ENCODE measurements at places on chromosomes 1 and 21. TPM values are rescaled to one million over a fixed set of nuclear protein-coding genes. Genes with fewer than 3 reads are reported as not detected.

The PPFIA4 gene
- total RNA-seq = 56.0 TPM

DNA sequence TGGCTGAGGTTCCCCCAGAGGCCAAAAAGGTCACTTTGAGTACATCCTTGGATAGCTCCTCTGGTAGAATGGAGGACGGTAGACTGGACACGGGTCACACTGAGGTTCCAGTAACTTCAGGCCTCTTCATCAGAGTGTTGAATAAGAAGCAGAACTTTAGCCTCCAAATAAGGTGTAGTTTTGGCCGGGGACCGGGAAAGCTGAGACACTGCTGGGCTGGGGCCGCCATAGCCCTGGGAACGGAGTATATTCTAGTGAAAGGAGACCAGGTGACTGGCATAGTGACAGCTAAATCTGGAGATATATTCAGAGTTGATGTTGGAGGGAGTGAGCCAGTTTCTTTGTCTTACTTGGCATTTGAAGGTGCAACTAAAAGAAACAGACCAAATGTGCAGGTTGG is 84.1 kb downstream of the EVA1C start:
- no peak for DNase-seq

GRCh38 chr1:245990315-245991022 is 516.6 kb downstream of the SMYD3 start:
- DNase-seq = no peak

DNA sequence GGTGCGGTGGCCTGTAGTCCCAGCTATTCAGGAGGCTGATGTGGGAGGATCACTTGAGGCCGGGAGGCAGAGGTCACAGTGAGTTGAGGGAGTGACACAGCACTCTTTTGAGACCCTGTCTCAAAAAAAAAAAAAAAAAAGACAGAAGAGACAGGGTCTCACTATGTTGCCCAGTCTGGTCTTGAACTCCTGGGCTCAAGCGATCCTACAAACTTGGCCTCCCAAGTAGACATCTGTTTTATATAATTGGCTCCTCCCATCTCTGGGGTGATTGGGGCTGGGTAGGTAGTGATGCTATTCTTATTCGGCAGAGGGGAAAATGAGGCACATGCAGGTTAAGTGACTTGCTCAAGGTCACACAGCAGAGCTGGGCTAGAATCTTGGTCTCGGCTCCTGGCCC is 23.6 kb upstream of the VPS13D start:
- no peak for DNase-seq

The KCNJ9 gene
- total RNA-seq = not detected

DNA sequence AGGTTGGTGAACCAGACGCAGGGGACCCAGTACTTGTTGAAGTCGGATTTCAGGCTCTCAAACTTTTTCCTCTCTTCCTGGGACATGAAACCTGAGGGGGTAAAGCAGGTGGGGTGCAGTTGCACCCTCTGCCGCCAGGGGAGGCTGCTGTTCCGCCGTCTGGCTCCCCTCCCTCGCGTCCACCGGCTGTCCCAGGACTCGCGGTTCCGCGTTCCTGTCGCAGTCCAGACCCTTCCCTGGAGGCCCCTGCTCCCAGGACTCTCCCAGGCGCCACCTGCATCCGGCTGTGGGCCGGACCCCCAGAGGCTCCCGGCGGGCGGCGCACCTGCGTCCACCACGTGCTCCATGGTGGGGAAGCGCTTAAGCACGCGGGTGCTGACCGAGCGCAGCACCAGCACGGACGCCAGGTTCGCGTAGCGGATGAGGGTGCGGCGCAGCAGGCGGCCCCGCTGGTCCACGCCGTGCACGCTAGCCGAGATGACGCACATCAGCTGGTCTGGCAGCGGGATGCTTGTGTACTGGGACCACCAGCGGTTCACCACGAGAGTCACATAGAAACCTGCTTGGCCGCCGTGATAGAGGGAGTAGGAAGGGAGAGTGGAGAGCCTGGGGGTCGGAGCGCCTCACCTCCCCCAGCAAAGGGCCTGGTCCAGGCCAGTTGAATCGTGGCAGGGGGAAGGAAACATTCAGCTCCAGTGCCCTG is 1.7 kb downstream of the BEST4 start:
- DNase-seq = peak; percentile 87

- DNase-seq = no peak
These were observed 1.2 kb downstream of the PIGP start for GRCh38 chr21:37071561-37072273.

All from activated naive CD8-positive, alpha-beta T cell treated with anti-CD3 and anti-CD28 coated beads, Interleukin-2, amount 10 ng/mL, durations not matched to agents 7 days and 5 days (primary cell).